ENCODE measurements at places on chromosomes 2 and 18. TPM values are rescaled to one million over a fixed set of nuclear protein-coding genes. Genes with fewer than 3 reads are reported as not detected.

GRCh38 chr2:147614471-147614870, 230.4 kb upstream of the ACVR2A start:
- no peak for DNase-seq

DNA sequence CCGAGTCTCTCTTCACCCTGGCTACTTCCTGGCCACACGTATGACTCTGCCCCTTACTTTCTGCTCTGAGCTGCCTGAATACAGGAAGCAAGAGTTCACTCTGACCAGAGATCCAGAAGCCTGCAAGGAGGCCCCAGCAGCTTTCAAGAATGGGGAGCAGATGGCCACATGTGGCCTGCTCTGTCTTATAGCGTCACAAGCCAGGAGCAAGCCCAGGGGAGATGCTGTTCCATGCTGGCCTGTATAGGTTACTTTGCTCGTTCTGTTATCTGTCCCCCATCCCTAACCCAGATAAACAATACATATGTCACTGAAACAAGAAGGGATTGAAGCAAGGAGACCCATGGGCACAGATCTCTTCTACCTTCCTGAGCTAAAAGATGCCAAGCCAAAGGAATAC, 4.3 kb downstream of the PNKD start:
- DNase-seq, result no peak

DNA sequence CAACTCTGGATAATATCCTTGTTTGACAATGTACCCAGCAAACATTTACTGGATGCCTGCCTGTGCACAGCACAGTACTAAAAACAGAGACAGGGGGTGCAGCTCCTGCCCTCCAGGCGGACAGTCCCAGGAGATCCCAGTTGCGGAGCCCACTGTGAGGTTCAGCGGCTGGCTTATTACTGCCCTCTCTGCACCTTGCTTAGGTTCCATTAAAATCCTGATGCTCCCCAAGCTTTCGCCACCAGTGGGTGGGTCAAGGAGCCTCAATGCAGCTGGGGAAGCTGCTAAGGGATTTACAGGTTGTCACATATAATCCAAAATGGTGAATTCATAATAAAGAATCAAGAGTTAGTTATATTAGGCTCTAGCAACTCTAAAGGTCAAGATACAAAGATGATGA, 38.3 kb downstream of the CRACDL start:
- DNase-seq, result no peak

DNA sequence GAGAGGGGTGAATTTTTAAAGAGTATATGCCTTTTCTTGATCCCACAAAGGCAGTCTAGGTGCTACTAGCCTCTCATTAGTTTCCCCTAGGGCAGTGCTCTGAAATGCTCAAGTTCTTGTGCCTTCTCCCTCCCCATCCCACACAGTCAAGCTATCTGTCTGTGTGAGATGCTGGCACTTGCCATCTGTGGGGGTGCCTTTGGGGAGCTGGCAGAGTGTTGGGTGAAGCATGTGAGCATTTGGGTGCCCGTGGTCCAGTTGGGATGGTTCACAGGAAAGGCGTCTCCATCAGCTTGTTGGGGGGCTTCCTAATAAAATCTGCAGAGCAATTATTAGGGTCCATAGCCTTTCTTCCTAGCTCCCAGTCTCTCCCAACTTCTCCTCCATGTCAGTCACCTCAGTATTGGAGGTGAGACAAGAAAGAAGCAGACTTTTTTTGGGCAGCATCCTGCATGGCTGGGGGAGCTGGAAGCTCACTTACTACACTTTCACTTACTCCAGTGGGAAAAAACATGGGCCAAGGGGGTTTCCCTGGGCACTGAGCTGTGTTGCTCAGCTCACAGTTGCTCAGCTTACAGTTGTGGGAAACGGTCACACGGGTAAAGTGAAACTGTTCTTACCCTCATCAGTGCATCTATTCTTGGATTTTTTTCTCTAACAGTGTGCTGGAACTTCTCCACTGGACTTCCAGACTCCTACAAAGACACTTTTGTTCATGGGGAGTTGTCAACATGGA, 29.3 kb downstream of the COLEC11 start:
- DNase-seq, result no peak

GRCh38 chr2:15169326-15170069, 391.6 kb downstream of the NBAS start:
- DNase-seq, result no peak

DNA sequence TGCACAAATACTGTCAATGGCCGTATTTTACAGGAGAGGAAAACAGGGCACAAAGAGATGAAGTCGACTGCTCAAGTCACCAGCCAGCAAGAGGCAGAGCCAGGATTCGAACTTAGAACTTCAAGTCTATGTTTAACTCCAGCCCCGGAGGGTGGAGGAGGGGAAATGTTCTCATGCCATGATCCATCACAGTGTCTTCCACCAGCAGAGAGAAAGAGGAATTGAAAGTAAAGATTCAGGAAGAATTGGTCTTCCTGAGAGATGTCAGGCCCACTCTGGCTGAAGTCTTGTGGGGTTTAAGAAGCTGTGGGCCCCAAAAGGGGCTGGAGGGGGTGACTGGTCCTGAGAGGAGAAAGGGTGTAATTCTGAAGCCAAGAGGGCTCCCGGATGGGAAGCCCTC, 260.0 kb downstream of the TNS1 start:
- no peak for DNase-seq

DNA sequence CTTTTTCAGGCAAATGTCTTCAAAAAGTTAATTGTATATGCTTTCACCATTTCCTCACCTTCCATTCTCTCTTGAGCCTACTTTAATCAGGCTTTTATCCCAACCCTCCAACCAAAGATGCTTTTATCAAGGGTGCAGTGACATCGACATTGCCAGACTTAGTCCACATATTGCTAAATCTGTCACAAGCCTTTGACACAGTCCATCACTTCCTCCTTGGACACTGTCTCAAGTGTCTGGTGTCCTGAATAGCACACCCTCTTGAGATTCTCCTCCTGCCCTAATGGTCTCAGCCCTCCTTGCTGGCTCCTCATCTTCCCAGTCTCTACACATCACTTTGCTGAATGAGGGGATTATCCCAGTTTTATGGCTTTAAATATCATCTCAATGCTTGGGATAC, 147.5 kb upstream of the SLC39A10 start:
- DNase-seq, result no peak

- DNase-seq, result no peak
Observed at GRCh38 chr2:81894451-81894990, 1590.0 kb upstream of the LRRTM1 start.

DNA sequence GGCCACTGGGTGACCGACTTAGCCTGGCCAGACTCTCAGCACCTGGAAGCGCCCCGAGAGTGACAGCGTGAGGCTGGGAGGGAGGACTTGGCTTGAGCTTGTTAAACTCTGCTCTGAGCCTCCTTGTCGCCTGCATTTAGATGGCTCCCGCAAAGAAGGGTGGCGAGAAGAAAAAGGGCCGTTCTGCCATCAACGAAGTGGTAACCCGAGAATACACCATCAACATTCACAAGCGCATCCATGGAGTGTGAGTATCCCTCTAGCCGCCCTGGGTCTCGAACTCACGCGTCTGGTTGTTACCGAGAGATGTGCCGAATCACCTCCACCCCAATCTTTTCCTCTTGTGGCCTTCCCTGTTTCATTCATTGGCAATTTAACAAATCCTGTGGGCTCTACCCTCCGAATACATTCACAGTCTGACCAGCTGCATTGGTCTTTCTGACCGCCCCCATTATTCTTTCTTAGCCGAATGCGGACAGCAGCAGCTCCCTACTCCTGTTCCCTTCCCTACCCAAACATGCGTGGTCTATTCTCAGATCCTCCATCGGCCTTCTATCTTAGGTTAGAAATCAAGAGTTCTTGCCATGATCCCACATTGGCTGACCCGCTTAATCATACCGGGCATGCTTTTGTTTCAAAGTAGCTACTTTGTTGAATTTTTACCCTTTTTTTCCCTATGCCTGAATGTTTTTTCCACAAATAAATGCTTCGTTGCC, 631 bp downstream of the RPL31 start:
- DNase-seq, result no peak

DNA sequence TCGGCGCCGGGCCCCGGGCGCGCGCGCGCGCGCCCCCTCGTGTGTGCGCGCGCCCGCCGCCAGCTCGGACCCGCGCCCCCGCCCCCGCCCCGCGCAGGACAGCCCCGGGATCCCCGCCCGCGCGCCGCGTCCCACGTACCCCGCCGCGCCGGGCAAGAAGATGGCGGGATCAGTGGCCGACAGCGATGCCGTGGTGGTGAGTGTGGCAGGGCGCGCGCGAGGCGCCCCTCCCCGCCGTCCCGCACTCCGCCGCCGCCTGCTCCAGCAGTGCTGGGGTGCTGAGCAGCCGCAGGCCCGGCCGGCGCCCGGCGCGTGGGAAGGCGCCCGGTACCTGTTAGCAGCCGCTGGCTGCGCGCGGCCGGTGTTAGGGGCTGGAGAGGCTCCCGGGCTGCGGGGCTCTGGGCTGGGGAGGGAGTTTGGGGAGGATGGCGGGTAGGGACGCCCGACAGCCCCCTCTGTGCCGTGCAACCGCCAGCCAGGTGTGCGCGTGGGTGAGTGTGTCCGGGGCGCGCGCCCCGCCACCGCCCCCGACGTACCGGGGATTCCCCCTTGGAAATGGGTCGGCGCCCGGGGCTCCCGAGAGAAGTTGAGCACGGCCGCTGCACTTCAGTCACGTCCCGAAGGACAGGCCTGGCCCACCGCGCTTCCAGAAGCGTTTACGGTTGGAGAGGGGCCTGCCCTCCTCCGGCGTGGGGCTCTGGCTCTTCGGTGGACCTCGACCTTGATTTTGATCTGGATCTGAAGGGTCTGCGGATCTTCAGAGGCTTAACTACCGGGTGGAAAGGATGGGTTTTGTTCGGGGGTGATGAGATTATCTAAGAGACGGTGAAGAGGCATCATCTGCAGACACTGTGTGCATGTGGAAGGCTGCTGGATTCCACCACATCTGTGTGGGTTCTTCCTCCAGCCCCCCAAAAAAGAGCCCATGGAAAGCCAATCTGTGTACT, 697 bp downstream of the LGALSL start:
- DNase-seq, result peak; percentile 79

DNA sequence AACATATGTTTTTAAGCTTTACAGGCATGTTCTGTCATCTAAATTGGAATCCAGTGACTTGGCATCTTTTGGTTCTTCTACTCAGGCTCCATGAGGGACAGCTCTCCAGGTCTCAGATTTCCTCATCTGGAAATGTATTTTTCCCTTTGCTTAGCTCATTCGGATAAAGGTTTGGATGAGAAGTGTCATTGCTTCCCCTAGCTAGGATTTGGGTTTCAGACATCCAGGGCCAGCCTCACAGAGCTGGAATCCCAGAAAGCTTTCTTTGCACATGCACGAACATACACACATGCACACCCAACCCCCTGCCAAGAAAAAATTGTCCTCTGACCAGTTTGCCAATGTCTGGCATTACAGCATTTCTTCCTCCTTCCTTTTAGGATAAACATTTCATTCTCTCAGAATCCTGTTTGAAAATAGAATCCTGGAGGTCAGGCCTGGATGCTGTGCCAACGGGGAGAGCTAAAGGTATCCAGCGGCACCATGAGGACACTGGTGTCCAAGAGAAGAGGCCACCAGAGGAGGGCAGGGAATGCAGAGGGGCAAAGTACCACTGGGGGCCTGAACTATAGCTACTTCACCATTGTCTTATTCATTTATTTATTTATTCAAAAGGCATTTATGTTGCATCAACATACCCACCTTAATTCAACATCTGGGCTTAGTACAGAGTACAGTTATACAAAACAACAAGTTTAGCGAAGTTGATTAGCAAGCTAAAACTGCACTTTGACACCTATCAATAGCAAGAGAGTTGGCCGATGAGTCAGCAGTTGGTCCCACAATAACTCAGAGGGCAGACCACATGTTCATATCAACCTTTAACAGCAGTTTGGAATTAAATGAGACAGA, 97.9 kb upstream of the ATL2 start:
- DNase-seq, result no peak

GRCh38 chr2:131038258-131039100, 54.8 kb downstream of the FAM168B start:
- DNase-seq, result no peak

- DNase-seq, result no peak
Observed at GRCh38 chr2:207240649-207241048, 74.9 kb upstream of the KLF7 start.

GRCh38 chr2:118769707-118770400, 77.6 kb downstream of the EN1 start:
- no peak for DNase-seq

GRCh38 chr2:127607399-127607908, 38.5 kb upstream of the GPR17 start:
- no peak for DNase-seq

GRCh38 chr2:64203858-64204632, 59.8 kb upstream of the PELI1 start:
- DNase-seq, result peak; percentile 82

DNA sequence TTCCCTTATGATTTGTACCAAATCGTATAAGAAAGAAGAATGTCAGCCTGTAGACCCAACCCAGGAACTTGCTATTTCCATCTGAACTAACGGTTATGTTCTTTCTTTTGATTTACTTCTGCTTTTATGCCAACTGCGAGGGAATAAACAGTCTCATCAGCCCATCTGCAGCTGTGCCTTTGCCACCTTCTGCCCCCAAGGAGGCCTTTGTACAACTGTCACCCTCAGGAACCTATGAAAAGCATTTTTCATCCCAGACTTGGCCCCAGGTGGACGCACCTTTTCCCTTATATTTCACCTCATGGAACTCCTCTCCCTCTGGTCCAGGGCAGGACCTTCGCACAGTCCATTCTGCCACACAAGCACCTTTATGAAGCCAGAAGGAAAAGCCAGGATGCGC, 109.8 kb downstream of the AOX1 start:
- no peak for DNase-seq

DNA sequence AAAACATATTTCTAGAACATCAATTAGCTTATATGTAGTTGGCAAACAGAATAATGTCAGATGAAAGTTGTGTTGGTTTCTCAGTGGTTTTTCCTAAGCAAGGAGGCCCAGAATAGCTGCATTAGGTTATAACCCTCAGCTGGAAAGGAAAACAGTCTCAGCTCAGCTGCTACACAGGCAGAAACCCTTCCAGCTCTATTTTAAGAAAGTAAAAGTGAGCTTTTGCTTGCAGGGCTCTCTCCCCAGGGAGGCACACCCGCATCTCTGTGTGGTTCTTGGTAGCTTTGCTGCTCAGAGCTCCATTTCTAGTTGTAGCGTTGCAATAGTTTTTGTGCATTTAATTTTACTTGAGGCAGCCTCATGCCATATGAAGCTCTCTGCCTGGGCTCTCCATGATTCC, 54.6 kb downstream of the PIKFYVE start:
- no peak for DNase-seq

DNA sequence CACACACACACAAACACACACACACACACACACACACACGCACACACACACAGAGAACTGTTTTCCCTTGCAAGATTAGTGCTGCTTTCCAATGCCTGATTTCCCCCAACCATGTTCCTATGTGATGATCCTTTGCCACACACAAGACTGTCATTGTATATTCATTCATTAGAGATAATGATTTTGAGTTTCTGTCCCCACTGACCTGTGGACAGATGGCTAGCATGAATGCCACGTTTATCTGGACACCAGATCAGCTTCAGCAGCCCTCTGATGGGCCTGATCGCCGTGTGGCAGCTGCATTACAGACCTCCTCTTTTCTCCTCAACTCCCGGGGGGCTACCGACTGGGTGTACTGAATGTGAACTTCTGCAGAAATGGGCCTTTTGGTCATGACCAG, 353.0 kb downstream of the MYCN start:
- DNase-seq, result no peak

Gene CYTIP
- 1.7 TPM for total RNA-seq

Gene UGT1A1
- not detected for total RNA-seq
